ENCODE measurements at places on chromosomes 6 and 20.

DNA sequence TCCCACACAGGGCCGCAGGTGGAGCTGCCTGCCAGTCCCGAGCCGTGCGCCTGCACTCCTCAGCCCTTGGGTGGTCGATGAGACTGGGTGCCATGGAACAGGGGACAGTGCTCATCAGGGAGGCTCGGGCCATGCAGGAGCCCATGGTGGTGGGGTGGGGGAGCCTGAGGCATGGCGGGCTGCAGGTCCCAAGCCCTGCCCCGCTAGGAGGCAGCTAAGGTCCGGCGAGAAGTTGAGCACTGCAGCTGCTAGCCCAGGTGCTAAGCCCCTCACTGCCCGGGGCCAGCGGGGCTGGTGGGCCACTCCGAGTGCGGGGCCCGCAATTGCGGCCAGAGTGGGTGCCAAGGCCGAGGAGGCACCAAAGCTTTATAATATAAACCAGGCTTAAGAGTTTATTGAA, 479.7 kb downstream of the MMUT start:
- DNase-seq, result no peak

DNA sequence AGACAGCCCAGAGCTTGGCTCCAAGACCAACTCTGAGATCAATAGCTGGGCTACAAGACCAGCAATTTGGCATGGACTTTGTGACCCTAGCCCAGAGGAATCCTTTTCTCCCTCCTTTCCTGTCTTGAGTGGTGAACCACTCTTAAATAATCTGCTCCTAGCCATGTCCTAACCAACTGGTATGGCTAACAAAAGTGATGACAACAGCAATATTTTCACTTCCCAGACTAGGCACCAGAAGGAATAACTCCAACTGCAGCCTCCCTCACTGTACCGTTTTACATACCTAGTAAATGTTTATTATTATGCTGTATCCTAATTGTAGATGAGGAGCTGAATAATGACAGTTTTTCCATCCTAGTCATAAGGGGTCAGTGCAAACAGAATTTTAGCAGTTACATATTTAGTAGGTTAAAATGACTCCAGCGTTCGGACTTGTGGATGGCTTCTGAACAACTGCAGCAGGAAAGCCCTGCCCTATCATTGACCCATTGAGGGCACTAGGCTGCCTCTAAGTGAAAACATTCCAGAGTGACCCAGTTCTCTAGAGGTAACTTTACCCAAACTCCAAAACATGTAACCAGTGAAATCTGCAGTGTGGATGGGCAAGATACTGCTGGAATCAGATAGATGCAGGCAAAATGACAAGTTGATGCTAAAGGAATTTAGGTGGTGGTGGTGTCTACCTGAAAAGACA, 77.1 kb downstream of the SH3BGRL2 start:
- no peak for DNase-seq

GRCh38 chr6:126112171-126112632, 125.9 kb downstream of the TRMT11 start:
- no peak for DNase-seq

- DNase-seq, result no peak
Measured at GRCh38 chr6:27178407-27178730, 69.1 kb upstream of the PRSS16 start.

DNA sequence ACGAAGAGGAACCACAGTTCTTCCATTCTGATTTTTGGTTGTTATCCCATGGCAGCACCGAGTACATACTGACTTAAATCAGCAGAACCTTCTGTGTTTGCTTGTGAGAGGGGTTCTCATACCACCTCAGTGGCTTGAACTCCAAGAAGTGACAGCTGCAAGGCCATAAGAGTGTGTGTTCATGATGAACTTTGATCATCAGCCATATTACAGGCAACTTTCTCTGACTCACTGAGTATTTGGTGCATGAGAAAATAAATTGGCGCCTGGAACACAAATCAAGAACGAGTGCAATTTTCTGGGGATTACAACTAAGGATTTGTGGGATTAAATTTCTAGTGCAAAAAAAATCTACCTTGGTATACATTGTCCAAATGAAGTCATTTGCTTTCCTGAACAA, 68.9 kb downstream of the CYP39A1 start:
- DNase-seq, result no peak

- DNase-seq, result no peak
Measured at GRCh38 chr6:85065831-85066230, 301.4 kb upstream of the TBX18 start.

- no peak for DNase-seq
Measured at GRCh38 chr20:24339210-24339641, 130.2 kb upstream of the SYNDIG1 start.

DNA sequence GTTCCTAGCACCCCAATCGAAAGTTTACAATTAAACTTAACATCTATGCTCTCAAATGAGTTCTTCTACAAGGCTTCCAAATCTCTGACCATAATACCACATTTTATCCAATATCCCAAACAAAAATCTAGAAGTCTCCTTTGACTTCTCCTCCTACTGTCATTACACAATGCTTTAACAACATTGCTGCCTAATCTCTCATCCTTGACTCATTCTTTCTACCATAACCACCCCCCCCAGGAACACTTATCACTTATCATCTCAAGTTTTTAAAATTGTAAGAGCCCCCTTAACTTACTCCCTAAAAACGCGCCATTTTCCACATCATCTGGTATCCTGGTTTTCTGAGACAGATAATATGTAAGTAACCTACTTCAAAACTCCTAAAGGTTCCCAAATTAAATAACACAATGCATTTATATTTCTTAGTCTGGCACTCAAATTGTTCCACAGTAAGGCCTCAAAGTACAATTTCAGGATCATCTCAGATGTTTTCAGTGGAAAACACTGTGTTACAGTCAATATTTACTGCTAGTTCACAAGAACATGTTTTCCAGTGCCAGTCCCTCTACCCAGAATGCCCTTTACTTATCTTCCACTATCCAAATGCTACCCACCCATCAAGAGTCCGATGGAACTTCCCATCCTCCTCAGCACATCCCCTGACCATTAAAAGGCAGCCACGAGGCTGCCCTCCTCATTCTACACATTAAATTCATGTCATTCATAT, 308.2 kb upstream of the THEMIS start:
- DNase-seq, result no peak

- no peak for DNase-seq
Measured at GRCh38 chr6:111718990-111719389, 113.3 kb upstream of the TRAF3IP2 start.

- no peak for DNase-seq
Measured at GRCh38 chr6:85866370-85866730, 223.7 kb upstream of the SYNCRIP start.

GRCh38 chr20:33658929-33659328, 3.2 kb upstream of the C20orf144 start:
- DNase-seq, result no peak

DNA sequence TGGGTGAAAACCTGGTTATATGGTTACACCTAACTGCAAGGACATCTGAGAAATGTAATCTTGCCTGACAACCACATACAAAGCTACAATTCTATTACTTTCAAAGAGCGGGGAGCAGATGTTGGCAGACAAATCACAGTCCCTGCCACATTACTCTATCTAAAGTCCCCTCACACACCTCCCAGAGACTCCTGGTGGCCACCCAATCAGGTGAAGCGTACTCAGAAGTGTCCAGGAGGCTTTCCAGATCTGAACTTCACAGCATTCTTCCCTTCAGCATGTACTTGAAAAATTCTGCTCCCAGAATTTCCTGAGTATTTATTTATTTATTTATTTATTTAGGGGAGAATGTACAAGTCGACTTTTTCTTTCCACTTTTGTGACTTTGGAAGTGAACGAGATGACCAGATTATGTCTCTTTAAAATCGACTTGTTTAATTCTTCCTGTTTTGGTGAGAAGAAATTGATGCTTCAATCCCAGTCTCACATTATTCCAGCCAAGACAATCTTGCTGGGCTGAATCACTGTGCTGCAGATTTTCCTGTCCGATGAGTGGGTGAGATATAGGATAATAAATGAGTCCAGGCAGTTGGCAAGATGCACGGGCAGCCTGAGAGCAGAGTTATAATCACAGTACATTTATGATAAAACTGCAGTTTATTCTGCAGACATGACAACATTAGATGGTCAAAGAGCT, 46.9 kb upstream of the POPDC3 start:
- no peak for DNase-seq

GRCh38 chr6:152267967-152268845, 369.0 kb downstream of the SYNE1 start:
- DNase-seq, result no peak

DNA sequence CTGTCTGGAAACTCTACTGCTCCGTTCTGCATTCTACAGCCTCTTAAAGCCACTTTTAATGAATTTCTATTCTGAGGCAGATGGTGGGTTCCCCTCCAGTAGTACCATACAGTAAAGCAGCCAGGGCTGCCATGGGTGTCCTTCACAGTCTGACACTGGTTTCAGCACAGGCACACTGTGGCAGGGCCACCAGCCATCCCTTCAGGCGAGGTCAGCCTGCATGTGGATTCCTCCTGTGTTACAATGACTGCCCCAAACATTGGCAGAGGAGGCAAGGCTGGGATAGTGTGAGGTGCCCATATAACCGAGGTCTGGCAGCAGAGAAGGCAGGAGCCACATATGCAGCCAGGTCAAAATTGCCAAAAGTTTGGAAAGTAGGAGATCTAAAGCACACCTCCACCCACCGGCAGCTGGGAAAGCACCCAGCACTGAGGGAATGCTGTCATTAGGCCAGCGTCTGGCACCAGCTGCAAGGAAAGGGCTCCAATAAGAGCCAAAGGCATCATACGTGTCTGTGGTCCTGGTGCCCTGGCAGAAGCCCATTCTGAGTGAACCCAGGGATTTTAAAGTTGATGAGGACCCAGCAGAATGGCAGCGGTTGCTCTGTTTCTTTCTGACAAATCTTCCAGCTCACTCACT, 24.0 kb downstream of the STK35 start:
- DNase-seq, result no peak

- DNase-seq, result no peak
Measured at GRCh38 chr20:38651154-38651553, 49.5 kb downstream of the ARHGAP40 start.

DNA sequence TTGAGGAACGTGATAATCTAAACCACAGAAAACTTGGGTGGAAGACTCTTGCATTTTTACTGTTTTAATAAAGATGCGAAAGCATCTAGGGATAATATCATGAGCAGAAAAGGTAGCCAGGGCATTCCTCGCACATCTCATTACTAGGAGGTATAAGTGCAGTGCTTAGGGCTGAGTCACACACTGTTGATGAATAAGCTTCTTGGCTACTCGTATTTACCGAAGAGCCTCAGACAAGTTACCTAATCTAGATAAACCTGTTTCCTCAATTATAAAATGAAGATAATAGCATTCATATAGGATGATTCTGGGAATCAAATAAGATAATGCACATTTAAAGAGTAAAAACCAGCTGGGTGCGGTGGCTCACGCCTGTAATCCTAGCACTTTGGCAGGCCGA, 780 bp upstream of the KIAA0319 start:
- DNase-seq, result no peak

GRCh38 chr20:47655635-47656034, 129.6 kb downstream of the SULF2 start:
- DNase-seq, result no peak

DNA sequence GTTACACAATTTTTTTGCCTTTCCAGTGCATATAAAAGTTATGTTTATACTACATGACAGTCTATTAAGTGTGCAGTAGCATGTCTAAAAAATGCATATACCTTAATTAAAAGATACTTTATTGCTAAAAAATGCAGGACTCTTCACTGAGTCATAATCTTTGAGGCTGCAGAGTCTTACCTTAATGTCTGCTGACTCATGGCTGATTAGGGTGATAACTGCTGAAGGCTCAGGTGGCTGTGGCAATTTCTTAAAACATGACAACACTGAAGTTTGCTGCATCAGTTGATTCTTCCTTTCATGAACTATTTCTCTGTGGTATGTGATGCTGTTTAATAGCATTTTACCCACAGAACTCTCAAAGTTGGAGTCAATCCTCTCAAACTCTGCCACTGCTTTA, 19.1 kb downstream of the ZSCAN23 start:
- DNase-seq, result no peak

DNA sequence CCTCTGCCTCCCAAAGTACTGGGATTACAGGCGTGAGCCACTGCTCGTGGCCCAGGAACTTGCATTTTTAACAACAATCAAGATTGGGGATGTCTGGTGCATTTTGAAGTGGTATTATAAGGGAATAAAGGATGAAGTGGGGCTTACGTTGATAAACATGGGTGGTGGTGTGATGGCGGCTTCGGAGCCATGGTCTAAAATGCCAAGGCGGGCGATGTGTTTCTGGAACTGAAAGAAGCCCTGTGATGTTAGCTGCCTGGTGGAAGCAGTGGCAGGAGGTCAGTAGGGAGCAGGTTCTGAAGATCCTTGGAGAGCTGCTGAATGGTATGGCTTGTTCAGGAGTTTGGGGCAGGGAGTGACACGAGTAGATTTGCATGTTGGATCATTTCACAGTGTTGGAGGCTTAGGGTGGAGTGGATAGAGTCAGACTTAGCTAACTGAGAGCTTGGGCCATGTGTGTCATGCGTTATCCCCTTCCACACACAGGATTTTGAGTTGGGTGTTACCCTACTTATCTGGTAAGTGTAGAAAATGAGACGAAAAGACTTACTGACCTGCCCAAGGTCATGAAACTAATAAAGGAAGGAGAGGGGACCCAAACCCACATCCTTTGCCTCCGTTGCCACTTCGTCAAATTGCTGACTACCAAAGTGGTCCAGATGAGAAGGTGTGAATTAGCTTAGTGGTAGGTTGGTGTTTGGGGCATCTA, 1.5 kb downstream of the NELFCD start:
- no peak for DNase-seq

DNA sequence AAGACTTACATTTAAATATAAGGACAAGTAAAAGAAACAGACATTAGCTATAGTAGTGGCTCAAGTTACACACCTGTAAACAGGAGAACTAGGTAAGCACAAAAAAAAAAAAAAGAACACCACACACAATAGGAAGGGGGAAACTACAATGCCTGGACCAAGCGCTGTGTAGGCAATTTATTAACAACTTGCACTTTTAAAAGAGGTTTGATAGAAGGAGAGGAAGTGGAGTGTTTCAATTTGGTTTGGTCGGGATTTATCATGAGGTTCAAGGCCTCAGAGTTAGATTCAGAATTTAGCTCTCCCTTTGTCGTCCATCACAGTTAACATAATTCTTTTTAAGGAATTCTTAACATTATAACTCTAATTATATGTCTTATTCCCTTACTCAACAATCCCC, 1.1 kb upstream of the USP49 start:
- no peak for DNase-seq

DNA sequence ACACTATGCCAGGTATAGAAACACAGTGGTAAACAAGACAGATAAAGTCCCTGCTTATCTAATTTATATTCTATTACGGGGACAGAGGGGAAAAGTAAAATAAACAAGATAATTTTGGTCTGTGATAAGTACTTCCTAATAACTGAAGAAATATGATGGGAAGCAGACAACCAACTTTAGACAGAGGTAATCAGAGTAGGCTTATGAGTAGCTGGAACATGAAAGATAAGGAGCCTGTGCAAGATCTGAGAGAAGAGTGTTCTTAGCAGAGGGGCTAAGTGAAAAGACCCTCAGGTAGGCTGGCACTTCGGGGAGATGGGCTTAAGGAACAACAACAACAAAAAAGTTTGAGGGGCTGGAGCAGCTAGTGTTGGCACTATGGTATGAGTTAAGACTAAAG, 4.1 kb downstream of the RNF8 start:
- no peak for DNase-seq
